ENCODE measurements at places on chromosomes 11 and 22.

GRCh38 chr11:19701421-19701820 is 11.2 kb upstream of the NAV2 start:
- no peak for DNase-seq

DNA sequence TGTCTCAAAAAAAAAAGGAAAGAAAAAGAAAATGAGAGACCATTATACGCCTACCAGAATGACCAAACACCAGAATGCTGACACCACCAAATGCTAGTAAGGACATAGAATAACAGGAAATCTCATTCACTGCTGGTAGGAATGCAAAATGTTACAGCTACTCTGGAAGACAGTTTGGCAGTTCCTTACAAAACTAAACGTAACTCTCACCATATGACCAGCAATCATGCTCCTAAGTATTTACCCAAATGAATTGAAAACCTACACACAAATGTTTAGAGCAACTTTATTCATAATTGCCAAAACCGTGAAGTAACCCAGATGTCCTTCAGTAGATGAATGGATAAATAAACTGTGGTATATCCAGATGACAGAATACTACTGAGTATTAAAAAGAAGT is 7.2 kb downstream of the CHKA start:
- no peak for DNase-seq

DNA sequence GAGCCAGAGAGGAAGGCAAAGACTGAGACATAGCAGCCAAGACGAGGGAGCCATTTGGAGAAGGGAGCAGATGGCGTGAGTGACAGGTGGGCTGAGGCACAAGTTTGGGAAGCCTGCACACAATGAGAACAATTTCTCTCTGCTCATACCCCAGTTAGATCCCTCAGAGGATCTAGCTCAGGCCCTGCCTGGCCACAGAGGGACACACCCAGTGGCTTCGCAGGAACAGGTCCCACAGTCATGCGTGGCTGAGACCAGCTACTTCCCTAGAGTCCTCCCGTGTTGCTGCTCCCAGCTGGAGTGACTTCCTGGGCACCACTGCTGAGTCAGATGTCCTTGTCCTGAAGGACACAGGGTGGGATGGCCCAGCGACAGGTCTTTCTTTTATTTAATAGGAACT is 33.4 kb upstream of the LYVE1 start:
- no peak for DNase-seq

DNA sequence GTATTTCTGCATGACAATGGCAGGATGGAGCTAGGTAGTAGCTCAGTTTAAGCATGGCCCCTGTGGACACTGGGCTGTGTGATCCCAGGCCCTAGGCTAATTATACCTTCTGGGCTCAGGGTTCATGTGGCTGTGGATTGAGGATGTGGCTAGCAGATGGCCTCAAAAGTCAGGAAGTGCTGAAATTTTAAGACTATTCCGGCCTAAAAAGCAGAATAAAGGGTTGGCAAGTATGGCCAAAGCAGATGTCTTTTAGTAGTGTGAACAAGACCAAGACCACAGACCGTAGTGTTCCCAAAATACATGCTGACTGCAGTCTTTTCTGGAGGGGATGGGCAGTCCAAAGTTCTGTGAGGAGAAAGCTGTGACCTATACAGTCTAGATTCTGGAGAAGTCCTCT is 115.7 kb upstream of the RAG2 start:
- DNase-seq = no peak

DNA sequence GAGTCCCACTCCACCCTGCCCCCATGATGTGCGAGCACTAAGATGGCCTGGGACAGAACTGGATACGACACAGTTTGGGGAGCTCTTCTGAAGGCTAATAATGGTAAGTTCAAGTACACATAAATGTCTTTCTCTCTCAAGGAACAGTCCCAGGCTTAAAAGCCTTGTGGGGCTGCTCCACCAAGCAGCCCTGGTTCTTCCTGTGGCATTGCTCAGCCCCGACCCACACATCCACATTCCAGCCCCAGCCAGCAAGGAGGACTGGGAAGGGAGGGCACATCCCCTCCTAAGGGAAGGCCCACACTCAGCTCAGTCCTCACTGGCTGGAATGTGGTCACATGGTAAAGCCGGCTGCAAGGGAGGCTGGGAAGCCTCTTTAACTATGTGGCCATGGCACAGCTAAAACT is 13.3 kb upstream of the MB start:
- peak; percentile 54 for DNase-seq

DNA sequence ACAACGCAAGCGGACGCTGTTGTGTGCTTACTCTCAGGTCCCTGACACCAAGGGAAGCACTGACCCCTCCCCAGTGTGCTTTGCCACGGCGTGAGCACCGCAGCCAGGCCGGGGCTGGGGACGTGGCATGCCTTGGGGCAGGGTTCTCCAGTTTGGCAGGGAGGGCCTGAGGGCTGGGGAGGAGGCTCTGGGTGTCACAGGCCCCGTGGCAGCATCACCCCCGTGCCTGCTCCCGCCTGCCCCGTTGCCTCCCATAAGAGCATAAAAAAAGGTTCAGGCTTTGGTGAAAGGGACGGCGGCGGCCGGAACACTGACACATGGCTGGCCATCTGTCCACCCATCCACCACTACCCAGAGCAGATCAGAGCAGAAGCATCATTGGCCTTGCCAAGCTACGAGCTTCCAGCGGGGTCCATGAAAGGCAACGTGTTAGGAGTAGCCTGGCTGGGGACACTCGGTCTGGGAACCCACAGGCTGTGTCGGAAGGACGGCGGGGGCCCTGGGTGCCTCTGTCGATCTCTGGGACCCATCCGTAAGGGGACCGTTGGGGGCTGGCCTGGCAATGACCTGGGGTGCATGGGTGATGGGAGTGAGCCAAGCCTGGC is 183.0 kb downstream of the IGLL1 start:
- DNase-seq = no peak

DNA sequence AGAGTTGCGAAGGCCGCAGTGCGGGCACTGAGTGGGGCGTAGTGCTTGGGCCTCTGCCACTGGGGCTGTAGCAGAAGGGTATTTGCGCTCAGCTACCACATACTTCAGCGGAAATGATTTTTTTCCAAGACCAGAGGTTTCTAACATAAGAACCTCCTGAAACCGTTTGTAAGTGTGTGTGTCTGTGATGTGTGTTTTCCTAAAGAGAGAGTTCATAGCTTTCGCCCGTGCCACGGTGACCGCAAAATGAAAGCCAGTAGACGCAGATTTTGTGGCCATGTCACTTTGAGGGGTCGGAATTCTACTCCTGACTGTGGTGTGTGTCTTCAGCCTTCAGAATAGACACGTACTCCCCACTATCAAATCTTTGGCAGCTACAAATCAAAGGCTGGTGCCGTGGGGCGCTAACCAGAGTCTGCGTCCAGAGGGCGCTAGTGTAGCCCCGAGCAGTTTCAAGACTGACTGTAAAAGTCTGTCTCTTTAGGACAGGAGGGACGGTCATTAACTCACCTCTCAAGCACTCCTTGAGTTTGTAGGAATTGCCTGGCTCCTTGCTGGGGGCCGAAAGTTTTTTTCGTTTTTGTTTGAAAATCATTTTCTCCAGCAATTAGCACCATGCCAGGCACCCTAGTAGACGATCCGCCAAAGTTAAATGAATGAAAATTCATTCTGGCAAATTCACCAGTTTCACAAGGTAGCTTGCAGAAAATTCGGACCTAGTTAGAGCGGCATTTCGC is 2.5 kb upstream of the CALCA start:
- peak; percentile 11 for DNase-seq

All from astrocyte (in vitro differentiated cells and primary cell).